ENCODE measurements at places on chromosomes 3 and 15.

DNA sequence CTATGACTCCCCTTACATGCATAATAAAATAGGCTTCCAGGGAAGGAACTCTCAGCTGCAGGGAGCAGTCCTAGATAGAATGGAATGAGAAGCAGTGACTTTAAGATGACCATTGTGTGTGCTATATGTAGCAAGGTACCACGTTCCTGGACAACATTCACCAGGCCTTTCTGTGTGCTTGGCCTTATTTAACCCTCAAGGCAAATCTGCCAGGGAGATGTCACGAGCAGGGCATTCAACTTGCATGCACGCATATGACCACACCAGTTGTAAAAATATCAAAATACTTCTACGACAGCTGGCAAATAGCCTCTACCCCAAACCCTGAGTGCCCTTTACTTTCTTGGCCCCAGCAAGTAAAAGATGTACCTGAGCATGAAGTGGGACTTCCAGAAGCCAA is 197.3 kb upstream of the ST8SIA2 start:
- DNase-seq = no peak

- no peak for DNase-seq
Observed at GRCh38 chr3:78728406-78729145, 1039.2 kb downstream of the ROBO1 start.

- DNase-seq = peak; percentile 19
Observed at GRCh38 chr15:91271565-91272153, 171.6 kb downstream of the SV2B start.

DNA sequence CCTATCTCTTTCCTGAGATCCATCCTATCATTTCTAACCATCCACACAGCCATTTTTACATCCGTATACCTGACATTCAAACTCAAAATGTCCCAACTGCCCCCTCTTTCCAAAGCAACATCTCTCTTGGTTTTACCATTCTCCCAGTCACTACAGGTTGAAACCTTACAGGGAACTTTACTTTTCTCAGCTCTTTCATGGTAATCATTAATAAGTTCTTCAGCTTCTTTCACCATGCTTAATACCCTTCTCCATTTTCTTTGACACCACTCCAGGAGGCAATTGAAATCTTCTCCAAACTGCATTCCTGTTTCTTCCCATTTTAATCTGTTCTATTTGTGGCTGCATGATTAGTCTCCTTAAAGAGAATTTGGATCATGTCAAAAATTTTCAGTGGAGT is 352.5 kb downstream of the GAP43 start:
- DNase-seq = no peak

DNA sequence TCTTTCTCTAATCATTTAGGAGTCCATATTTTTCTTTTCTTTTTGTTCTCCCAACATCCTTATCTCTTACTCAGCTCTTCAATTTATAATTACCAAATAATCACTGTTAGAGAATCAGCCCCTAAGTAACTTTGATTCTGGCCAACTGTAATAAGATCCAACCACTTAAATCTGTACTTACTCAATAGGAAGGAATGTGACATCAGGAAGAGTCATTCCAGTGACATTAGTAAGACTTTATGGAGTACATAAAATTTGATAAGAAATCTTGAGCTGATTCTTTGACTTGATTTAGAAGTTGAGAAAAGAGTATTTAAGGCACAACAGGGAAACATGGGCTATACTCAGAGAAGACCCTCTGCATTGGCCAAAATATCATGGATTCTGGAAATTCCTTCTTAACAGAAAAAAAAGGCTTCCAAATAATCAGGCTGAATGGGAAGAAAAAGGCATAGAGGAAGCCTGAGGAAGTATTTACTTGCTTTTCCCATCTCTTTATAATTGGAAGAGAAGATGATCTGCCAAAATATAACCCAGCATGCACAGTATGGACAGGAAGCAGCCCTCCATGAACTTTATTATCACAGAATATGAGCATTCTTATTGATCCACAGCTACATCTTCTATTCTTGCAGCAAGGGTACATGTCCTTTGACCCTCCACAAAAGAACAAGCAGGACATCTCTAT is 289.7 kb upstream of the TPRG1 start:
- DNase-seq = no peak

GRCh38 chr15:100253640-100254039 is 88.1 kb downstream of the ADAMTS17 start:
- no peak for DNase-seq

GRCh38 chr3:126865736-126866135 is 117.2 kb upstream of the PLXNA1 start:
- DNase-seq = no peak

- no peak for DNase-seq
Observed at GRCh38 chr15:65951007-65951406, 81.7 kb downstream of the RAB11A start.

GRCh38 chr3:113847664-113848461 is 9.3 kb downstream of the GRAMD1C start:
- DNase-seq = no peak

DNA sequence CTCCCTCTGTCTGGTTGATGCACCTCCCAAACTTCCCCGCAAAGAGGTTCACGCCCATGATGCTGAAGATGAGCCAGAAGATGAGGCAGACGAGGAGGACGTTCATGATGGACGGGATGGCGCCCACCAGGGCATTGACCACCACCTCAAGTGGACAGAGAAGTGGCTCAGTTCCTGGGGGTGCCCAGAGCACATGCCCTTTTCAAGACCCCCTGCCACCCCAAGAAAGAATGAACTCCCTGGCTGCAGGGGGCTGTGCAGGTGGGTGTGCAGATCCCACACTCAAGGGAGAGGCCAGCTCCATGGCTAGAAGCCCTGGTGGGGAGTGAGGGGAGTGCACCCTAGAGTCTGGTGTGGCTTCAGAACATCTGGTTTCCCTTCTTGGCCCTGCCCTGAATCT is 64.1 kb downstream of the EXOG start:
- no peak for DNase-seq

DNA sequence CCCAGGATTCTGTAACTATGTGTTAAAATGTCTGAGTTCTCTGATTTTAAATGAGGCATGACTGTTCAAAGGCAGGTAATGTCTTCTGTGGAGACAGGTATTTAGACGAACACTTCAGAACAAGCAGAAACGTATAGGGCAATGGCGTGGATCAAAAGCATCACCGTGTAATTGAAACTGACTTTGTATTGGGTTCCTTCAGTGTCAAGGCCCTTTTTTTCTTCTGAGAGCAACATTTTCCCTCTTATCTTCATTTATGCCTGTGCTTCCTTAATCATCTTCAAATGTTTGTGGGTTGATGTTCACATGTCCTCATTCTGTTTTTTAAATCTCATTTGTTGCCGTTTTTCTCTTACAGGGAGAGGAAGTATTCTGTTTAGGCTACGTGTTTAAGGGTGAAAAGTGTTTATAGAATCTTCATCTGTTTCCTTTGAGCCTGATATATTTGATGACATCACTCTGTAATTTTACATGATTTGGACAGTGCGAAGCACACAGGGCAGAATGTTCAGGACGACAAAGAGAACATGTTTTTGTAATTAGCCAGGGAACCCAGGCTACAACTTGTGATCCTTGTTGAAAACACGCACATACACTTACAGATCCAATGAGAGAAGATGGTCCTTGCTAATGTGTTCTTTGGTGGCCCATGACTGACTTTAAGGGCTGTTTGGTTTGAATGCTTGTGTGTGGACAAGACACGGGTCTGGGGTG is 196.0 kb downstream of the LRTM1 start:
- DNase-seq = no peak

GRCh38 chr3:117722856-117723255 is 1013.3 kb downstream of the TUSC7 start:
- no peak for DNase-seq

- DNase-seq = no peak
Observed at GRCh38 chr15:100879061-100879463, 569 bp upstream of the ALDH1A3 start.

GRCh38 chr3:25826510-25826909 is 36.6 kb downstream of the OXSM start:
- DNase-seq = no peak

DNA sequence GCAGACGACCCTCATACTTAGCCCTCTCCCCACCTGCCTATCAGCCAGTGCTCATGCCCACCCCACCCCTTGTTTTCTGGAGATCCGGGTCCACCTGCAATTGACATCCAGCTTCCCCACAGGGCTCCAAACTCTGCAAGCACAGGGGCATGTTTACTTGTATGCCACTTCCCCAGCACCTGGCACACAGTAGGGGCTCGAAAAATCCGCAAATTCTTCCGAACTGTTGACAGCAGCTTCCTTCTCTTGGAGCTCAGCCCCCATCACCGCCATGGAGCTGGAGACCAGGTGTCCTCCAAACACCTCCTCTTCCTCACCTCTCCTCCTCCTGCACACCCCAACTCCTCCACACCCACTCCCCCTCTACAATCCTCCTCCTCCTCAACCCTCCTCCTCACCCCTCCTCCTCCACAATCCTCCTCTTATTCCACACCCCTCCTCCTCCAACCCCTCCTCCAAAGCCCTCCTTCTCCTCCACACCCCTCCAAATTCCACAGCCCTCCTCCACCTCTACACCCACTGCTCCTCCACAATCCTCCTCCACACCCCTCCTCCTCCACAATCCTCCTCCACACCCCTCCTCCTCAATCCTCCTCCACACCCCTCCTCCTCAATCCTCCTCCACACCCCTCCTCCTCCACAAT is 70.4 kb upstream of the BLM start:
- DNase-seq = no peak

- no peak for DNase-seq
Observed at GRCh38 chr15:91704343-91704742, 149.2 kb upstream of the SLCO3A1 start.

DNA sequence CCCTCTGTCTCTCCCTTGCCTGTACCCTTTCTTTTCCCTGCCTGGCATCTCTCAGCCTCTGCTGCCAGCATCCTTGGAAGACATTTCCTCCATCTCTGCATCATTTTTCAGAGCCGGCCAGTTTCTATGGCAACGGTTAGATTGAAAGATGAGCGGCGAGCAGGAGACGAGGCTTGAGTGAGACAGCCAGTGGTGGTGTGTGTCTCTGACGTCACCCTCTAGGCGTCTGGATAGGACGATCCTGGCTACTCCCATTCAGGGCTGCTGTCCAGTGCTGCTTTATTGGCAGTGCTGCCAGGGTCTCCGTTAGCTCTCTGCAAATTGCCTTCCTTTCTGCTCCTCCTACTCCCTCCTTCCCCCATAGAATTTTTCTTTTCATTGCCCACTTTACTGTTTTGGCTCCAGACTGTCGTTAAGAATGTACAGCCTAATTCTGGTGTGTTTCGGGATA is 57.9 kb downstream of the TRAK1 start:
- DNase-seq = no peak

- no peak for DNase-seq
Observed at GRCh38 chr3:53240989-53241972, 14.5 kb downstream of the TKT start.

GRCh38 chr15:91126080-91126479 is 26.0 kb downstream of the SV2B start:
- DNase-seq = no peak

- DNase-seq = no peak
Observed at GRCh38 chr3:182760576-182761164, 32.6 kb upstream of the ATP11B start.

GRCh38 chr15:88341006-88341405 is 84.5 kb upstream of the NTRK3 start:
- DNase-seq = no peak

GRCh38 chr3:5058471-5058951 is 63.6 kb upstream of the ARL8B start:
- DNase-seq = no peak

- no peak for DNase-seq
Observed at GRCh38 chr15:96889734-96890480, 559.4 kb downstream of the NR2F2 start.

DNA sequence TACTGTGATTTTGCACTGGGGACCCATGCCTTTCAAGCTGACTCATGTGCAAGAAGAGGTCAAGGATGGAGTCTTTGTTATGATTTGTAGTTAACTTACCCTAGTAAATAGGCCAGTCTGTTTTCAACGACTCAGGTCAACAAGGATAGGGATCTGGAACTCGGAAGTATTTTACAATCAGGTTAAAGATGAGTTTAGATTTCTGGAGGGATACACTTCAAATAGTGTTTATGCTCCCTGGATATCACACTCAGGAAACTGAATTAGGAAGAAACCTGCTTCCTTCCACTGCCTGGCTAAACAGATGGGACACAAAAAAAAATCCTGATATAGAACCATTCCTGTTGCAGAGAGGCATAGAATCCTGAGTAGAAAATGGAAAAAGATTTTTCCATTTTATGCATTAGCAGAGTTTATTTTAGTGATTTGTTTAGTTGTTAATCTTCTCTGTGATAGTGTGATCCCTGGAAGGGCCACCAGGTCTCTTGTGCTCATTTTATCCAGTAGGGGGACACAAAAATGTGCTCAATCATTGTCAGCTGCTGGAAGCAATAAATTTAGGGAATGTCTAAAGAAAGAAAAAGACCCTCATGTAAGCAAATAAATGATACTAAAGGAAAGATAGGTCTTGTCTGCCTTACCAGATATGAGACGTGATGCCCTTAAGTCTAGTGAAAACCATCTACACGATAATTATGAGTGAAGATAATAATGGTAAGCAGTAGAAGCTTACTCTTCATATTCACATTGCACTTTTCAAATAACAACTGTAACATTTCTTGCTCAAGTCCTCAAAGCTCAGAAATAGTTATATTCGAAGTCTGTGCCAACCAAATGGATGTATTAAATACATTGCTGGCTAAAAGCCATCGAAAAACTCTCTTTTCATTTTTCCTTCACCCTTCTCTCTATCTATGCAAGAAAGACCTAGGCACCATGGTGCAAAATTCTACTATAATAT is 452.1 kb upstream of the KCNMB2 start:
- no peak for DNase-seq

DNA sequence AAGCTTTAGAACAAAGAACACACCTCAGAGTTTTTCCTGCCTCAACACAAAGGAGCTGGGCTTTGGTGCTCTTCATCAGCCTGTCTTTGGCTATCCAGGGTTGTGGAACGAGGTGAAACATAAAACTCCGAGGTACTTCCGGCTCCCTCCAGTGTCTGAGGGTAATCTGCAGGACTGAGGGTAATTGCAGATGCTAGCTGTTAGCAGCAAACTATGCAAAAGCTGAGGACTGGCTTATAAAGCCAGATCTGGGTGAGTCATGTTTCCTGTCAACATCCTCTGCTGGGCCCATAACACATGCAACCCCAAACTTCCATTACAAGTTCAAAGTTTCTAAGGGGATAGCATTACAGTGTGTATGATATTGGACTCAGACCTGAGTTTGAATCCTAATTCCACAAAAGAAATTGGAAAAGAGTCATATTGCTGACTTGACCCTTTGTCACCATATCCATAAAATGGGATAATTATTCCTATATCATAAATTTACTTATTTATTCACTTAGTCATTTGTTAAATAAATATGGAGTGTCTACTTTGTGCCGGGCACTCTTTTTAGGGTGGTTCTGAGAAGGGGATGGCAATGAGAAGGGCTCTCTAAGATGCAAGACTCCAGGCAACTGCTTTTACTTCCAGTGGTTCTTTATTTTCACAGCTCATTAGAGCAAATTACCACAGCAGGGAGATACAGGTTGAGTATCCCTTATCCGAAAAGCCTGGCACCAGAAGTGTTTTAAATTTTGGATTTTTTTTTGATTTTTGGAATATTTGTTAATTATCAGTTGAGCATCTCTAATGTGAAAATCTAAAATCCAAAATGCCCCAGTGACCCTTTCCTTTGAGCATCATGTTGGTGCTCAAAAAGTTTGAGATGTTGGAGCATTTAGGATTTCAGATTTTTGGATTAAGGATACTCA is 9.5 kb upstream of the TRIM69 start:
- DNase-seq = peak; percentile 52

GRCh38 chr3:30649572-30650318 is 43.3 kb downstream of the TGFBR2 start:
- no peak for DNase-seq

All from stimulated activated CD8-positive, alpha-beta memory T cell treated with anti-CD3 and anti-CD28 coated beads, Interleukin-15, amount 100 ng/mL, for 48 hours (primary cell).